Activated CD4-positive, alpha-beta T cell treated with anti-CD3 and anti-CD28 coated beads, Interleukin-2, amount 50 U/mL, for 4 hours (primary cell): ENCODE measurements at places on chromosomes 16 and 17.

- no peak for DNase-seq
Observed at GRCh38 chr16:14545346-14545884, 84.6 kb downstream of the PARN start.

DNA sequence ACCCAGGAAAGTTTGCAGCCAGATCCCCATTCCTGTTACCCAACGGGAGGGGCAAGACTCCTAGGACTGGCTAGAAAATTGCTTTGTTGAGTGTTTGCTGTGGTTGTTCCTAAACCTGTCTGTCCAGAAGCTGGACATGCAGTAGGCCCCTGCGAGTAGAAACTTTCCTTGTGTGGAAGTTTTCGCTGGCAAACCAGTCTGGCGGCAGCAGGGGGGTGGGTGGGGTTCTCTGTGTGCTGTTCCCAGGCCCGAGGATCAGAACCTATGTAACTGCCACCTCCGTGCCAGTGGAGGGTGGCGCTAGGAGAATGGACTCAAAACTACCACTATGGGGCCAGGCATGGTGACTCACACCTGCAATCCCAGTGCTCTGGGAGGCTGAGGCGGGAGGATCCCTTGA is 9.2 kb downstream of the SGSM2 start:
- DNase-seq: no peak

- DNase-seq: no peak
Observed at GRCh38 chr17:74008196-74008595, 195.3 kb upstream of the RPL38 start.

- DNase-seq: no peak
Observed at GRCh38 chr17:72183194-72183685, 62.4 kb downstream of the SOX9 start.

DNA sequence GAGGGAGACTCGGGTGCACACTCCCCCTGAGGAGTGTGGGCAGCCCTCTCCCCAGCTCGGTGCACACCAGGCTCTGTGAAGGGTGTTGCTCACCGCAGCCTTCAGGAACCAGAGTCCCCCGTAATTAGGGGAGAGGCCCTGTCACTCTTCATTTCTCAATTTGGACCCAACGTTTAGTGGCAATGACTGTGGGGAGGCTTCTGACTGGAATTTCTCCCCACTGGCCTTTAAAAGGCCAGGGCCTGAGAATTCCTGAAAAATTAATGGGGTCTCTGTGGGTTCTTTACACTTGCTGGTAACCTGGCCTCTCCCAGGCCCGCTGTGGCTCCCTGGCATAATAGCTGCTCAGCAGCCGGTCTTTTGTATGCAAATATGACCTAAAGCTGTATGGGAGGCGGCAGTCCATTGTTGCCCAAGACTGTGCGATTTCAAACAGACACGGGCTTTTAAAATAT is 209.7 kb downstream of the MSI2 start:
- no peak for DNase-seq

- DNase-seq: no peak
Observed at GRCh38 chr17:15298176-15298575, 33.0 kb upstream of the PMP22 start.

GRCh38 chr16:29012913-29013553 is 28.2 kb downstream of the LAT start:
- DNase-seq: no peak

- no peak for DNase-seq
Observed at GRCh38 chr17:20197272-20197926, 188.2 kb downstream of the SPECC1 start.

- DNase-seq: no peak
Observed at GRCh38 chr17:12537436-12537835, 128.3 kb upstream of the MYOCD start.

DNA sequence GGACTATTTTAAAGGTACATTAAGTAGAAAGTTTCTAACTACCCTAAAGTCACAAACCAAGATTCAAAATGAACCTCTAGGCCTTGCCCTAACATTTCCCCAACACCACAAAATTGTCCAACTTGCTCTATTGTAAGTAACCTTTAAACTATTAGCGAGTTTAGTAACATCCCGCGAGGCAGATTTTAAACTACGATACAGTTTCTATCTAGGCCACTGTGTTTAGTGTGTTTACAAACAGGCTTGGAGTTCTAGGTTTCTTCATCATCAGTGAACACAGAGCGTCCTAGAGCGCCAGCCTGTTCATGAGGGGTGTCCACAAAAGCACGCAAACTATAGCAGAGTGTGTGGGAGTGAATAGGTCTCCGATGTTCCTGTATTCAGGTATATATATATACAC is 51.8 kb downstream of the EMP2 start:
- DNase-seq: no peak

DNA sequence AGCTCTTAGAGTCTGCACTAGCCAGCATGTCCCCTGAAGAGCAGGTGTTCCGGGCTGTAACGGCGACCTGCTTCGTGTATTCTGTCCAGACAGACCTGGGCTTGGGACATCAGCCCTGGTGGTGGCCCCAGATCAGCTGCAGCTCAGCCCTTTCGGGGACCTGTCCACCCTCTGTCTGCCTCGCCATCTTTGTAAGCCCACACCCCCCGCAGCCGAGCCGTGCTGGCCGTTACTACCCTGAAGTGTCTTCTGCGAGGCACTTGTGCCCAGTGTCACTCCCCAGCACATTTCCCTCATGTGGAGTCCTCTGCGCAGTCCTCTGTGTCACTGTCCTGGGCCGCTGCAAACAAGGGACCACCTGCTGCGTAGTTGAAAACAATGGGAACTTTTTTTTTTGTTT is 10.4 kb downstream of the CARD14 start:
- no peak for DNase-seq

GRCh38 chr16:75820672-75821071 is 94.4 kb upstream of the CPHXL start:
- DNase-seq: no peak

- DNase-seq: no peak
Observed at GRCh38 chr16:85628645-85629044, 15.5 kb downstream of the GSE1 start.

GRCh38 chr16:85789773-85790172 is 9.6 kb downstream of the EMC8 start:
- DNase-seq: no peak

DNA sequence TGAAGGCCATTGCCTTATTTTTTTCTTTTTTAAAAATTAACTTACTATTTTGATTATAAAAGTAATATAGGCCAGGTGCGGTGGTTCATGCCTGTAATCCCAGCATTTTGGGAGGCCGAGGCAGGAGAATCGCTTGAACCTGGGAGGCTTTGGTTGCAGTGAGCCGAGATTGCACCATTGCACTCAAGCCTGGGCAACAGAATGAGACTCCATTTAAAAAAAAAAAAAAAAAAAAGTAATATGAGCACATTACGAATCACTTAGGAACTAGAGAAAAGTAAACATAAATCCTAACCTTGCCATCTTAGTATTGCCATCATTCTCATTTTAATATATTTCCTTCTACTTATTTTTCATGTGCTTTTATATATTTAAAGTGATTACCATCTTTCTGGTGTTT is 12.9 kb upstream of the TACO1 start:
- no peak for DNase-seq

DNA sequence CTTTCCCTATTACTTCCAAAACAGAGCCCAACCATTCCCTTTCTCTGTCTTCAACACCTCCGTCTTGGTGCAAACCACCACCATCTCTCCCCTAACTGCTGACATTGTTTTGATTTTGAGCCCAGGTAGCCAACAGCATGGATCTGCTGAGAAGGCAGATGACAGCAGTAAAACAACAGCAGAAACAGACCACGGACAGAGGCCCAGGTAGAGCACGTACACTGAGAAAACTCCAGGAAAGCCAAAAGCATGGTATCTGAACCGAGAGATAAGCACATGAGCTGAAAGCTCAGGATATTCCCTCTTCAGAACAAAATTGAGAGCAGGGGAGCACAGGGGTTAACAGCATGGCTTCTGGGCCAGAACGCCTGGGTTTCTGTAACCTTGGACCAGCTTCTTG is 18.9 kb upstream of the MAP3K14 start:
- DNase-seq: no peak

DNA sequence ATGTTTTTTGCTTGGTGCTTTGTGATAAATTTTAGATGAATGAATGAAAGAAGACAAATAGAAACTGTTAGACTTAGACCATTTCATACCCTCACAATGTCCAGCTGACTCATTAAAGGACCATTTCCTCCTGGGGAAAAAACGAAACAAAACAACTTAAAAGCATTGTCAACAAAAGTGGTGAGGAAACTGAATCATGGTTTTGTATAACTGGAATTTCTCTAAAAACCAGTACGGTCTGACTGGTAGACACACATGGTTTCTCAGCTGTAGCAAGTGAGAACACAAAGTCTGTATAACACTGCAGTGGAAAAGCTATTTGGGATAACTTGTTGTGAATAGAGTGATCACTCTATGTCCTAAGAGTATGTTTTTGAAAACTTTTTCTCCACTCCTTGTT is 5.3 kb upstream of the DDX52 start:
- no peak for DNase-seq

- DNase-seq: no peak
Observed at GRCh38 chr16:12291989-12292759, 315.6 kb downstream of the SNX29 start.

DNA sequence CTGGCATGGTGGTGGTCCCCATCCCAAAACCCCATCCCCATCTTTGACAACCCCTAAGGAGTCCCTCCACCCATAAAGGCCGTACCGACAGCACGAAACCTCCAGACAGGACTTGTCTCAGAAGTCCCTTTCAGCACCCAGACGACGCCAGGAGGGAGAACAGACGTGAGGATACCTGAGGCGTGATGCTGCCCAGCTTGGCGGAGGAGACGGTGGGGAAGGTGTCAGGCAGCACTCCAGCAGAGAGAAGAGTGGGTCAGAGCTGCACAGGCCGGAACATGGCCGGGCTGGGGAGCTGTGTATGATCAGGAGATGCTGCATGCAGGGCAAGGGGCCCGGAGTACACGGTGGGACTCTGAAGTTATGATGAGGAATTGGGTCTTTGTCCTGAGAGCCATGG is 244.2 kb downstream of the GSG1L start:
- no peak for DNase-seq

- DNase-seq: no peak
Observed at GRCh38 chr17:64202683-64203344, 60.2 kb downstream of the TEX2 start.

DNA sequence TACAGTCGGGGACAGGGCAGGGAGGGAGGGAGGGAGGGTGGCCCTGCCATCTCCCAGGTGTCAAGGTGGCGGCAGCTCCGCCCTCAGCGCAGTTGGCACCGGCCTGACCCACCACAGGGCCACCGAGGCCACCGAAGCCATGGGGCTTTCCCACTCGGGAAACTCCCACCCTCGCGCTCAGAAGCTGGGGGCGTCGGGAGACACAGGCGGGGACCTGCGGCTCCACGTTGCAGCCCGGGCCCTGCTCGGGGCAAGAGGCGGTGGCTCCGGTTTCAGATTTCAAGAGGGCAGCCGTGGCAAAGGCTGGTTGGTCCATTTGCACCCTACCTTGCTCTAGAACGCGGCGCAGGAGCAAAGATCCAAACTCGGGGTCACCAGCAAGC is 544 bp downstream of the CYB561 start:
- peak; percentile 72 for DNase-seq

DNA sequence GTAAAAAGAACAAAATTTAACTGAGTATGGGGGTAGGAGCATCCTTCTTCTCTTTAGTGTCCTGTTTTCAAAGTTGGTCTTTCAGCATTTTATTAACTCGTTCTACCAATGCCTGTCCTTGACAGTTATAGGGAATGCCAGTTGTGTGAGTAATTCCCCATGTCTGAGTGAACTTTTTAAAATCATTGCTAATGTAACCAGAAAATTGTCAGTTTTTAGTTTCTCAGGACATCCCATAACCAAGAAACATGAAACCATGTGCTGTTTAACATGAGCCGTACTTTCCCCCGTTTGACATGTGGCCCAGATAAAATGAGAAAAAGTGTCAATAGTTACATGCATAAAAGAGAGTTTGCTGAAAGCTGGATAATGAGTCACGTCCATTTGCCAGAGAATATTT is 71.4 kb upstream of the ARL4D start:
- no peak for DNase-seq

DNA sequence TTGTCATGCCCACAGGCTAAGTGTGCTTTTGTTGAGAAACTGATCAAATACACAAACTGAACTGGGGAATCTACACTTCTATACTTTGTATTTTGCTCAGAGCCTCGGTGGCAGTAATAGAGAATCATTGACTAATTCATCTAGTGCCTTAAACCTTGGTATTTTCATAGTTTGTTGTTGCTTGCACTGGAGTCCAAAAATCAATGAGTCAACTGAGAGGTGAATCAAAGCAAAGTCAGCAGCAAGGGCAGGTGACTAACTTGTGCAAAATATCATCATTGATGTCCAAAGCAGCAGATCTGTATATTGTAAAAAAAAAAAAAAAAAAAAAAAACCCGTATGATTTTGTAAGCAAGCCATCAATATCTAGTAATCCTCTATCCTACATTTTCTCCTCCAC is 296.4 kb downstream of the MAP2K6 start:
- DNase-seq: no peak

GRCh38 chr17:27327397-27327796 is 33.5 kb downstream of the WSB1 start:
- no peak for DNase-seq

DNA sequence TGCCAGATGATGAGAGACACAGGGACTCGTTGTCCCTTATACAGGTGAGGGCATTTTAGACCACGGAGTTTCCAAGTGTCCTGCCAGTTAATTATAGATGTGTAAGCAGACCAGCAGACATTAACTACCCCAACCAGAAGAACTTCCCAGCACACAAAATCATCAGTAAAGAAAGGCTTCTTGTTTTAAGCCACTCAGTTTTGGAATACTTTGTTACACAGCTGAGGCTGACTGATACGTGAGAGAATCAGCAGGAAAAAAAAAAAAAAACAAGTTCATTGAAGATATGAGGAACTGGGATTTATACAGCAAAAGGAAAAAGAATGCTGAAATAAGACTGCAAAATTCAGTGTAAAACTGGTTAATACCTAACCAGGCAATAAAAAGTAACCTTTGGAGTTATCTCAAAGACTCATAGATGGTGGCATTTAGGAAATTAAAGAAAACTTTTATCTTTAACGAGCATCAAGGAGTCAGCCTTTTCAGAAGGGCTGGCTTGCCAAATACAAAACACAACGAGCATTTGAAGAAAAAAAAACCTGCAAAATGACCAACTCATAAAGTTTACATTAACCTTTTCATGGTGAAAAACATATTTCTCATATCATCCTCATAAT is 28.1 kb downstream of the TMEM238L start:
- DNase-seq: no peak

- DNase-seq: no peak
Observed at GRCh38 chr17:67151717-67152116, 93.3 kb downstream of the HELZ start.
